Foreskin melanocyte (primary cell): ENCODE measurements at places on chromosomes 2 and 18.

- no peak for DNase-seq
These were observed 86.3 kb downstream of the MDH1 start for GRCh38 chr2:63675026-63675425.

DNA sequence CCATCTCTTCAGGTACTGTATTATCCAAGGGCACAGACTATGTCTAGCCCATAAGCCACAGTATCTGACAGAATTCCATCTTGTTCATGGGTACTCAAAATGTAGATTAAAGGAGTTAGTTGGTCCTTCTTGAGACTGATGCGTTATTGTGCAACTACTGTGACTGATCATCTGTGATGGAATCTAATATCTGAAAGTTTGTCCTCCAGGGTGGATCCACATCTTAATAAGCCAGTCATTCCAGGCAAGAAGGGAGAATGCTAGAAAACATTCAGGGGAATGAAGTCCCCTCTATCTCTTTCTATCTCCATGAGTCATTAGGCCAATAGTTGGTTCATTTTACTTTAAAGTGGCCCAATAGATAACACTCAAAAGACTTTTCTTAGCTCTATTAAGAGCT lies 252.6 kb downstream of the EXOC6B start:
- DNase-seq, result no peak

DNA sequence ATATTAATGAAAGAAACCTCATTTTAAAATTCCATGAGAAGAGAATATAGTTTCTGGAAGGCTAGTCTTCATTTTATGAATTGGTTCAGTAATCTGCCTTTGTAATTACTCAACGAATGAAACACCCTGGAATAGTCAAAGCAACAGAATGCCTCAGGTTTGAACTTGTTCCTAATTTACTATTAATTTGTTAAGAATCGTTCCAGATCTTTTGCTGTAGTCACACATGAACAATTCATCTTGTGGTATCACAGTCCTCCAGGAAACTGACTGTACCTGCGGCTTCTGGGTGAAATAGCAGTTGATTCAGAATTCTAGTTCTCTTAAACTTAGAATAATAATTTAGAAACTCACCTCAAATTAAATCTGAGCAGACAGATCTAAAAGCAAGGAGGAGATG lies 282.7 kb upstream of the MAP2 start:
- no peak for DNase-seq

DNA sequence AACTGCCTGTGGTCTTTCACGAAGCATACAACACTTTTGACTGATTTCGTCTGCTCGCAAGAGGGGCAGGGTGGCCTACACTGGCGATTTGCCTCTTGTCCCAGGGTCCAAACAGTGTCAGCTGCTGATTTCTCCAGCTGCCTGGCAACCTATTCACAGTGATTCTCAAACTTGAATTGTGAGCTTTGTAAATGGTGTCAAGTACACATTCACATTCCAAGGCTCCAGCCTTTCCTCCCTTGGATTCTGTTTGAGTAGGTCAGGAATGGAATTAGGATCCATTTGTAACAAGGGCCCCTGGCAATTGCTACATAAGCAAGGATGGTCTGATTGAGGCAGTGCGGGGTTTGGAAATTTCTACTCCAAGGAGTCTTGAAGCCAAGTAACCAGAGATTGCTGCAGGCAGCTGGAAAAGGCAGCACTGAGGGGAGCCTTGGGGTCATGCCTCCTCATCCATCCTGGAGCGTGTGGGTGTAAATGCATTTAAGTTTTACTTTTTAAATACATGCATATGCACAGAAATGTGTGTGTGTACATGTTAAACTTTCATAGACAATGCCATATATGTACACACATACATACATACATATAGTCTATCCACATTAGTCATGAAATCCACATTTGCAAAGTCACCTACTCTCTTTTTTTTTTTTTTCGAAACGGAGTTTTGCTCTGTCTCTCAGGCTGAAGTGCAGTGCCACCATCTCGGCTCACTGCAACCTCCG lies 86.8 kb upstream of the UXS1 start:
- DNase-seq, result no peak

DNA sequence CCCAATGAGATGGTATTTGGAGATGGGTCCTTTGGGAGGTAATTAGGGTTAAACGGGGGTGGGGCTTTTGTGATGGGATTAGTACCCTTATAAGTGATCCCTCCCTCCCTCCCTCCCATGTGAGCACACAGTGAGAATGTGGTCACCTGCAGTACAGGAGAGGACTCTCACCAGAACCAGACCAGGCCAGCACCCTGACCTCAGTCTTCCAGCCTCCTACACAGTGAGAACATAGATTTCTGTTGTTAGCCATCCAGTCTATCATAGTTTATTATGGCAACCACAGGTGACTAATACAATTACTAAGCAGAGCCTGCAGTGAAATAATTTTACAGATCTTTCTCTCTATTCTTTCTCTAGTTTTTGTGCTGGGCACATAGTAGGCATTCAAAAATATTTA lies 137.7 kb upstream of the PKDCC start:
- DNase-seq, result no peak

DNA sequence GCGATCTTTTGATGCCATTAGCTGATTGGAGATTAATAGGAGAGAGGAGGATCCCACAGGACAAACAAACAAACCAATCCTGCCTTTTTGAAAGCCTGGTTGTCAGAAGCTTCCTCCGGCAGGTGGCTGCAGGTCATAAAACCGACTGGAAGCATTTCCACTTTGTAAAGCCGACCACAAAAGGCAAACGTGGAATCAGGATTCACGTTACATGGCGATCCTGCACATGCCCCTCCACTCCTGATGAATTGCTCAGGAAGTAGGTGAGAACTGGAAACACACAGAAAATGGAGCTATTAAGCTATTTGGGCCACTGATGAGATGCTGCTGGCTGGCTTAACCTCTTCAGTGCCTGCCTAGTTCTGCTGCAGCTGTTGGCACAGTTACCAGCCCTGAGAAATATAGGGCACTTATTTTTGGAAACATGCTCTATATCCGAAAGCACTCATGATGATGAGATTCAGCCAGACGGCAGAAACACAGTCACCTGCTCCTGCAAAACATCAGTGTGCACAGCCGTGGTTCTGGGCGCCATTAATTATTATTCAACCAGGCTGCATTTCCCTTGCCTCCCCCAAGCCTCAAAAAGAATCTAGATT lies 110.3 kb upstream of the ST6GAL2 start:
- no peak for DNase-seq

GRCh38 chr2:39108377-39108776 lies 12.5 kb downstream of the SOS1 start:
- no peak for DNase-seq

- DNase-seq, result no peak
These were observed 349.9 kb downstream of the CTNNA2 start for GRCh38 chr2:79862756-79863155.

GRCh38 chr18:59229191-59229590 lies 9.2 kb downstream of the GRP start:
- no peak for DNase-seq

DNA sequence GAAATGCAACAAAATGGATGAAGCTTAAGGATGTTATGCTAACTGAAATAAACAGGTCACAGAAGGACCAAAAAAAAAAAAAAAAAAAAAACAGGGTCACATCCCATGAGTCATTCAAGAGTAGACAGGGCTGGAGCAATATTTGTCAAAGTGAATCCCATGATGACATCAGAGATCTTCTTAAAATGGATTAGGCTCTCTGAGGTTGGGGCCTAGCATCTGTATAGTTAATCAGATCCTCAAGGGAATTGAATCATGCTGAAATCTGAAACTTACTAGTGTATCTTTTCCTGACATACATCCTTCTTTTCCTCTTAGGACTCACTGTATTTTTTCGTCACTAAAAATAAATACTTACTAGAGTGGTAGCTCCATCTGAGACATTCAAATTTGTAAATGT lies 380.6 kb upstream of the NXPH2 start:
- DNase-seq, result no peak

GRCh38 chr18:55833543-55833942 lies 245.6 kb upstream of the TCF4 start:
- peak; percentile 90 for DNase-seq

GRCh38 chr2:235085476-235085875 lies 133.7 kb downstream of the SH3BP4 start:
- DNase-seq, result no peak
